Small intestine (tissue), 16 donors: ENCODE measurements at places on chromosomes 11 and 22. TPM values are rescaled to one million over a fixed set of nuclear protein-coding genes. Genes with fewer than 3 reads are reported as not detected.

GRCh38 chr11:124446916-124447315 lies 1.4 kb upstream of the OR8B8 start:
- H3K4me3 ChIP-seq, result no peak overlapping the region
- no peak for DNase-seq
- no peak overlapping the region for H3K27ac ChIP-seq
- no peaks in the 10 kb centered on the region for H3K4me1 ChIP-seq

GRCh38 chr11:61828629-61829407 lies 718 bp downstream of the FADS2 start:
- H3K27me3 ChIP-seq, result no peaks in the 10 kb centered on the region
- peak overlapping the region; percentile 51 for H3K4me3 ChIP-seq
- H3K36me3 ChIP-seq, result no peaks in the 10 kb centered on the region
- peak; percentile 34 for DNase-seq
- H3K27ac ChIP-seq, result peak overlapping the region; percentile 45
- H3K4me1 ChIP-seq, result peaks cover 12% of the 10 kb centered on the region

DNA sequence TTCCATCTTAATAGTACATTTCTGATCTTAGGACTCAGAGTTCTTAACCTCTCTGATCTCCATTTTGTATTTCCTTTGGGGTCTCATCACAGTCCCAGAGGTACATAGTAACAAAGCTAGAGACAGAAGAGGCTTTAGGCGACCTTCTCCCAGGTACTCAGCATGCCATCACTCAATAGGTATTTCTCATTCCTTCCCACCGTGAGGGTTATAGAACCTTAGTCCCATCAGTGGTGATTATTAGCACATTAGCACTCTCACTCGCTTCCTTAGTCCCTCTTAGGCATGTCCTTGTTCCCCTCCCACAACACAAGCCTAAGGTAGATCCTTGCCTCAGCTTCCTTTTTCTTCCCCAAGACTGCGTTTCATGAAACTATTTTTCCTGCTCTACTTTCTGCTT lies 14.7 kb downstream of the SWAP70 start:
- H3K36me3 ChIP-seq, result no peaks in the 10 kb centered on the region
- H3K27me3 ChIP-seq, result no peaks in the 10 kb centered on the region
- no peaks in the 10 kb centered on the region for H3K4me1 ChIP-seq
- no peak overlapping the region for H3K4me3 ChIP-seq
- H3K27ac ChIP-seq, result no peak overlapping the region

Gene KDM4E
- not detected for polyA plus RNA-seq

Gene GGTLC3
- polyA plus RNA-seq, result 2.2 TPM

Gene NDUFV1
- 170 TPM for polyA plus RNA-seq

Gene SMC1B
- not detected for polyA plus RNA-seq
